ENCODE measurements at places on chromosomes 6 and 20. TPM values are rescaled to one million over a fixed set of nuclear protein-coding genes. Genes with fewer than 3 reads are reported as not detected.

The SIRPG gene
- 17.1 TPM for total RNA-seq

The MGME1 gene
- 4.5 TPM for total RNA-seq

The KIF25 gene
- 0.33 TPM for total RNA-seq

DNA sequence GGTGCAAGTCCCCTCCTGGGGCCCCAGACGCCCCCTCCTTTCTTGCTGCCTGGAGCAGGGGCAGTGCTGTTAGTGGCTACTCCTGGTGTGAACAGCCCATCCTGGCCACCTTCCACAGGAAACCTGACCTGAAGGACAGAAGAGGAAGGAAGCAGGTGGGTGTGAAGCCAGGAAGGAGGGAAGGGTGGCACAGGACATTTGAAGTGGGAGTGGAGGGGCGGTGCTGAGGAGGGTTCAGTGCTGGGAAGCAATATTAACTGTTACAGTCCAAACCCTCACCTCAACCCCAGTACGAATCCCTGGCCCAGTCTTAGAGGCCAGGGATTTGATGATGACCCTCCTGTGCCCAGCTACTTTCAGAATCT, 766 bp downstream of the PRICKLE4 start:
- no peak for DNase-seq

DNA sequence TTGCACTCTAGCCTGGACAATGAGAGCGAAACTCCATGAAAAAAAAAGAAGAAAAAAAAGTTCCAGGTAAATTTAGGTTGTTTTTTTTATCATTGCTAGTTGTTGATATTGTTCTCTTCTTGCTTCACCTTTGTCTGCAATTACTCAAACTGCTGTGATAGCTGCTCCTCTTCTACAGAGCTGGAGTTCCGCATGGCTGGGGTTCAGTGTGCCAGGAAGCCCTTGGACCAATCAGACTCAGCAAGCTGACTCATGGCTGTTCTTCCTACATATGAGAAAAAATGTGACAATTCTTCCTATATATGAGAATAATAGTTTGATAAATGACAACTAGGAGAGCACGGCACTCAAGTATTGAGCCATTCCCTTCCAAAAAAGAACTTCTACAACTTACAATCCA, 28.4 kb downstream of the DPPA5 start:
- DNase-seq = no peak

DNA sequence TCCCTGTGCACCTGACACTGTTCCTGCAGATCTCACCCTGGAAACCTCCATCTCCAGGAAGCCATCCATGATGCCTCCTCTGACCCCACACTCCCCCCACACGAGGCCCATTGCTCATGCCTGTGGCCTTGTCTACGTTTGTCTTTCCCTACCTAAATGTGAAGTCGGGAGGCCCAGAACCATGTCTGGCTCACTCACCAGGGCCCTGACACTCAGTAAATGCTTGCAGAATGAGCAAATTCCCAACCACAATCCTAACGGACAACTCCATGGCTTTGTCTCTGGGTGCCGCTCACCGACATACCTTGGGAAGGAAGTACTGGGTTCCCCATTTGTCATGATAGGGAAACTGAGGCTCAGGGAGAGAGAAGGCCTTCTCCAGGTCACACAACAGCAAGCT, 7.3 kb downstream of the PEDS1 start:
- no peak for DNase-seq

Measured in CD8-positive, alpha-beta T cell (primary cell).